Osteocyte (in vitro differentiated cells): ENCODE measurements at places on chromosomes 11 and 22. TPM values are rescaled to one million over a fixed set of nuclear protein-coding genes. Genes with fewer than 3 reads are reported as not detected.

Gene TST
- 20.5 and 21.1 TPM in 2 replicates for total RNA-seq

Gene SLC22A6
- not detected in 2 replicates for total RNA-seq

Gene NCF4
- not detected in 2 replicates for total RNA-seq

Gene DCUN1D5
- total RNA-seq = 28.7 and 29.1 TPM in 2 replicates

Gene OR8G1
- total RNA-seq = not detected in 2 replicates

Gene GLB1L3
- not detected in 2 replicates for total RNA-seq

Gene TTC28
- total RNA-seq = 68.7 and 70.3 TPM in 2 replicates

Gene GDPD4
- total RNA-seq = not detected in 2 replicates

Gene AGBL2
- 0.34 and 0.75 TPM in 2 replicates for total RNA-seq

Gene EFEMP2
- total RNA-seq = 130 and 131 TPM in 2 replicates

Gene PLAAT5
- total RNA-seq = not detected in 2 replicates

Gene PKNOX2
- total RNA-seq = 78.7 and 89.3 TPM in 2 replicates

Gene DDTL
- total RNA-seq = not detected in 2 replicates

Gene OR51S1
- total RNA-seq = not detected in 2 replicates

Gene VSIG2
- 0.30 TPM in 1 of 2 replicates, not detected in the other for total RNA-seq

Gene CARD18
- not detected in 2 replicates for total RNA-seq

Gene ALKBH8
- 5.0 and 7.0 TPM in 2 replicates for total RNA-seq

Gene EP300
- 74.8 and 83.4 TPM in 2 replicates for total RNA-seq

Gene E2F8
- 1.7 and 2.1 TPM in 2 replicates for total RNA-seq

Gene VPREB1
- not detected in 2 replicates for total RNA-seq

Gene UPK3A
- total RNA-seq = not detected in 2 replicates

Gene OR2D2
- total RNA-seq = 0.34 TPM in 1 of 2 replicates, not detected in the other

Gene ALG9
- 34.1 and 41.7 TPM in 2 replicates for total RNA-seq

Gene SEPTIN5
- 103 and 108 TPM in 2 replicates for total RNA-seq

Gene PHETA2
- total RNA-seq = not detected in 2 replicates

Gene PHF21B
- total RNA-seq = 0.54 TPM in 1 of 2 replicates, not detected in the other

Gene PLAAT3
- total RNA-seq = 19.0 and 20.0 TPM in 2 replicates

Gene UBXN1
- total RNA-seq = 132 and 161 TPM in 2 replicates

Gene SYT13
- total RNA-seq = 0.13 TPM in 1 of 2 replicates, not detected in the other

Gene IGSF22
- total RNA-seq = not detected in 2 replicates

Gene TMEM25
- 33.6 and 36.2 TPM in 2 replicates for total RNA-seq

Gene CELF1
- total RNA-seq = 88.6 and 100 TPM in 2 replicates

Gene SPON1
- total RNA-seq = 0.05 and 0.10 TPM in 2 replicates

Gene HEPN1
- not detected in 2 replicates for total RNA-seq

Gene RAC2
- total RNA-seq = not detected in 2 replicates

Gene PLEKHB1
- total RNA-seq = 0.78 TPM in 1 of 2 replicates, not detected in the other

Gene IFITM5
- not detected in 2 replicates for total RNA-seq

Gene ST3GAL4
- 73.1 and 74.8 TPM in 2 replicates for total RNA-seq

Gene LRRN4CL
- 0.39 and 0.46 TPM in 2 replicates for total RNA-seq

Gene SAA2
- total RNA-seq = not detected in 2 replicates

Gene DNAJB7
- total RNA-seq = not detected in 2 replicates

Gene PDXP
- total RNA-seq = 16.5 and 16.6 TPM in 2 replicates

Gene TMEM191C
- 1.2 and 2.1 TPM in 2 replicates for total RNA-seq

Gene PGA4
- total RNA-seq = not detected in 2 replicates

Gene BACE1-AS
- 8.3 and 10.9 TPM in 2 replicates for total RNA-seq

Gene LGALS12
- not detected in 2 replicates for total RNA-seq

Gene ART1
- not detected in 2 replicates for total RNA-seq
